ENCODE measurements at places on chromosomes 12 and 14. TPM values are rescaled to one million over a fixed set of nuclear protein-coding genes. Genes with fewer than 3 reads are reported as not detected.

DNA sequence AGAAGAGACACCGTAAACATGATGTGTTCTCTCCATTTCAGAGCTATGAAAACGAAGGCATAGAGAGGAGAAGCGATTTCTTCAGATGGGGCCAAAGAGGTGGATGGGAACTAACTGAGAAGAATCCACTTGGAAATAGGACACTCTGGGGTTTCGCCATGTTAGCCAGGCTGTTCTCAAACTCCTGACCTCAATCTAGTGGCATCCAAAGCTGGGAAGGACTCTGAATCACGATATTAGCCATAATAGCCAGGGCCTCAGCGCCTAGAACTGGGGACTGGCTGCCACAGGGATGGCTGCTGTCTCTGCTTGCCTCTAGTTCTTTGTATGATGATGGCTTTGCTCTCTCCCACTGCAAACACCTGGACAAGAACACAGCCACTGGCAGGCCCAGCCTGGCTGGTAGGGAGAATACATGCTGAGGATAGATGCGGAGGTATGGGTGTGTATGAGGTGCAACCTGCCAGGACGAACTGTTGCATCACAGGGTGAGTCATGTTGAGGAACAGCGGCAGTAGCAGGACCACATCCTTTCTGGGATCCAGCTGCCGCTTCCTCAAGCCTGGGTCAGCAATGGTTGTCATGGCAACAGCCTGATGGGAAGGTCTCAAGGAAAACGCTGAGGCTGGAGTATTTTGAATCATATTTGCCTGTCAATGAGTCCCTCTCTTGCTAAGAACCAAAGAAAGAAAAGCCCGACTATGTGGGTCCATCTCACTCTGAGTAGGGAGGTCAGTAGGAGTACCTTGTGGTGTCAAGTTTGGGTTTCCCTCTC is 31.1 kb downstream of the CCDC177 start:
- no peak for DNase-seq

DNA sequence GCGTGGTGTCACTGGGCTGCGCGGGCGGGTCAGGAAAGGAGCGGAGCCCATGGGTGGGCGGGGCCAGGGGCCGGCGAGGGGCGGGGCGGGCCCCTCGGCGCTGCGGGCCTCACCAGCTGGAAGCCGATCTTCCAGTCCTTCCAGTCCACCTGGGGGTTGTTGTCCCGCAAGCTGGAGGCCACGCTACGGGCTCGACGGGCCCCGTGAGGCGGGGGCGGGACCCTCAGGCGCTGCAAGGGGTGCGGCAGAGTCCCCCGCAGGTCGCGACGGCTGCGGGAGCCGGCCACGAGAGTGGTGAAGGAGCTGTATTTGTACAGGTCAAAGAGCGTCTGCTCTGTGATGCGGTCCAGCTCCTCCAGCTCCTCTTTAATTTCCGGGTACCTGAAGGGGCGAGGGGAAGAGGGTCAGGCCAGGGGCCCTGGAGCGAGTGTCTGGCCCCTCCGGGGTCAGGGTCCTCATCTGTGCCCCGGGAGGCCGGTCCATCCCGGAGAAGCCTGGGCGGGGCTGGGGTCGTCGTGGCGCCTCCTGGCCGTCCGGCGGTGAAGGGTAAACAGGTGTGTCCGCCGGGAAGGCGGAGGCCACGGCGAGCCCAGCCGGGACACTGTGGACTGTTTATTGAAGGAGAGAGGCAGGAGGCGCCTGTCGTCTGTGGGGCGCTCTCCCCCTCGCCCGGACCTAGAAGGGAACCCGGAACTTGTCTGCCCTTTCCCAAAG is 11.9 kb downstream of the SCNN1A start:
- peak; percentile 91 for DNase-seq

Gene GLI1
- total RNA-seq, result 1.8 TPM

DNA sequence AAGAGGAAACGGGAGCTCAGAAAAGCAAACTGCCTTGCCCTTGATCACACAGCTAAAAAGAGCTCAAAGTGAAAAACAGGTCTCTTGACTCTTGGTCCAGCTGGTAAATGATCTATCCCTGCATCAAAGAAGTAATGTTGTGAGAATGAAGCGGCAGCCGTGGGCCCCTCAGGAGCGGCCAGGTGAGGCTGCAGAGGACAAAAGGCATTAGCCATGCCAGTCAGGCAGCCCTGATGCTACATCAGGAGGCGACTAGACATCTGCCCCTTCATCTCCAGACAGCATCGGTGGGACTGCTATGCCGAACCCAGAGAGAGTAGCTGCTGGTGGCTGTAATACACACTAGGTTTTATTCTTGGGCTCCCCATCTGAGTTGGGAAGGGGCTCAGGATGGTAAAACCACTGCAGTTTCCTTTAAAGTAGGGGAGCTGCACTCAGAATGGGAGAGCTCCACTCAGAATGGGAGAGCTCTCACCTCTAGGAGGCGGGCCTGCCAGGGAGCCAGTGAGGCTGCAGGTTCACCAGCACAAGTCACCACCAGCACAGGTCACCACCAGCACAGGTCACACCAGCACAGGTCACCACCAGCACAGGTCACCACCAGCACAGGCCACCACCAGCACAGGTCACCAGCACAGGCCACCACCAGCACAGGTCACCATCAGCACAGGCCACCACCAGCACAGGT is 120.1 kb downstream of the TSPAN9 start:
- DNase-seq, result no peak

GRCh38 chr14:99125113-99125512 is 146.9 kb downstream of the BCL11B start:
- DNase-seq, result peak; percentile 30

- DNase-seq, result no peak
Observed at GRCh38 chr12:103423516-103423910, 72.3 kb downstream of the C12orf42 start.

DNA sequence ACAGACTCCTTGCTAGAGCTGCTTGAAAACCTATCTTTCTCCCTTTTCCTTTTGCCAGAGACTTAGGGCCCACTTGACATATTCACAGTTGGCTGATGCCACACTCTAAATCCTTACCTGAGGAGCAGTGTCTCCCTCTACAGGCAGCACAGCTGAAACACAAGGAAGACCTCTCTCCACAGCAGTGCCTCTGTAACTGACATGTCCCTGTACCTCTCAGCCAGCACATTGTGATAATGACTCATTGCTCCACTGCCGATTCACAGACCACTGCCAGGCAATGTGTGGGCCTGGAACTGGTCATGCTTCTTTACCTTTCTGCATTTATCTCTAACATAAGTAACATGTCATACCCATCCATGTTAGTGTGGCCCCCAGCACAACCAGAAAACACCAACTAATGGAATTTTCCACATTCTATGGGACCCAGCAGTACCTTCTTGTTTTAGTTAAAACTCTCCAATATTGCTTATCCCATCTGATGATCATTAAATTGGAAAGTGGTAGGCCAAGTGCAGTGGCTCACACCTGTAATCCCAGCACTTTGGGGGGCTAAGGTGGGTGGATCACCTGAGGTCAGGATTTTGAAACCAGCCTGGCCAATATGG is 56.5 kb downstream of the GTF2A1 start:
- no peak for DNase-seq

DNA sequence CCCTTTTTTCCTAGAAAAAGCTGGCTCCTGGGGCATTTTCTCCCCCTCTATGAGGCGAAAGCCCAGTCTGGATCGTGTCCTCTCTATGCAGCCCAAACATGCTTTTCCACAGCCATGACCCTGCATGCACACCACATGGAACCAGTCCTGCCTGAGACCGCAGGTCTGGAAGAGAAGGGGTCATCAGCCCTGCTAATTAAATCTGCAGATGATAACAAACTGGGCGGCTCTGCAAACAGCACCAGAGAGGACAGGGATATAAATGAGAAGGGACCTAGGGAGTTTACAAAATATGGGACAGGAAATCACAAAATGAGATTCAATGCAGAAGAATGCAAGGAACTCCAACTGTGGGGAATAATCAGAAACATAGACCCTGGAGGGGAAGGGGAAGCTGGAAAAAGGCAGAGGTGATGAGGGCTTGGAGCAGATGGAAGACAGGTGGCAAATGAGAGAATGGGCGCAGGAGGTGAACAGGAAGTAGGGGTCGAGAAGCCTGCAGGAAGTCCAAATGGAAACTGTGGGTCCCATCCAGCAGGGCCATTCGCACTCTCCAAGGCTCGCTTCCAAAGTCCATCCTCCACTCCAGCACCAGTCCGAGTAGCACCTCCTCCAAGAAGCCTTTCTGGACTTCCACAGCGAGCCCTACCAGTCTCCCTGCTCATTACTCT is 76.3 kb downstream of the ANO2 start:
- no peak for DNase-seq

GRCh38 chr14:68612049-68612448 is 180.8 kb downstream of the ZFP36L1 start:
- DNase-seq, result no peak

Gene AMN
- total RNA-seq, result not detected

DNA sequence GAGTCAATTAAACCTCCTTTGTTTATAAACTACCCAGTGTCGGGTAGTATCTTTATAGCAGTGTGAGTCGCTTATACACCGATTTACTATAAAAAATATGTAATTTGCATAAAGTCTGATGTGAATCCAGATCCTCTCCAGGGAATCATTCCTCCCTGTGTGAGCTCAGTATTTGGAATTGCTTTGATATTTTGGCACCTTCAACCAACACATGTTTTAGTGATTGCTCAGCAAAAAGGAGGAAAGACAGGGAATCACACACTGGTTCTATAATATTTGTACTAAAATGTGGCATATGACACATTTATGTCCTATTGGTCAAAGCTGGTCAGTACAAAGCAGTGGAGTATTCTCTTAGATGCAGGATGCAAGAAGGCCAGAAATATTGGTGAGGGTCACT is 703.9 kb upstream of the ATXN7L3B start:
- no peak for DNase-seq

Gene TDRD9
- 3.2 TPM for total RNA-seq

DNA sequence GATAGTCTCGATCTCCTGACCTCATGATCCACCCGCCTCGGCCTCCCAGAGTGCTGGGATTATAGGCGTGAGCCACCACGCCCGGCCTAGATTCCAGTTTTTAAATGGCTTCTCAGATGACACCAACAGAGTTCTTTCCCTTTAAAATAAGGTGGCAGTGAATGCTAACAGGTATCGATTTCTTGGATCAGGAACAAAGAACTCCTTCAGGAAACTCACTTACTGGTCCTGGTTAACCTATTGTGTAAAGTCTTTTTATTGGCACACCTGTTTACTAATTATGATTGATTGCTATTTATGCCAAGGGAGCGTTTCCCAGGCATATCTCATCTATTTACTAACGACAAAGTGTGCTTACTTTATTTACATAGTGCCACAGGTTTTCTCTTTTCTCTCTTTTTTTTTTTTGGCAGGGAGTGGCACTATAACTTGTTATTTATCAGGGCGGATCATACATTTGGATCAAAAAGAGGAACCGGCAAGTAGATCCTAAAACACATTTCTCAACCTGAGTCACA is 89.7 kb downstream of the GLT1D1 start:
- no peak for DNase-seq

Gene LTB4R2
- total RNA-seq, result 3.2 TPM

- peak; percentile 72 for DNase-seq
Observed at GRCh38 chr14:26204728-26205479, 392.9 kb downstream of the NOVA1 start.

Gene RPL6
- total RNA-seq, result 2,161 TPM

- DNase-seq, result peak; percentile 74
Observed at GRCh38 chr12:94841177-94841576, 162.3 kb downstream of the NDUFA12 start.

Gene SAMD15
- total RNA-seq, result 0.55 TPM

- no peak for DNase-seq
Observed at GRCh38 chr12:122861587-122861970, 26.3 kb downstream of the HIP1R start.

All from sigmoid colon (tissue), 7 donors.